Transverse colon (tissue), 4 donors: ENCODE measurements at places on chromosomes 12 and 14. TPM values are rescaled to one million over a fixed set of nuclear protein-coding genes. Genes with fewer than 3 reads are reported as not detected.
A peak's percentile ranks its signal among the peaks of the same experiment; 100 is the strongest.

The RARG gene
- total RNA-seq = 2.6 TPM

The KRT71 gene
- total RNA-seq = not detected

The TAS2R42 gene
- total RNA-seq = not detected

The LYZ gene
- 24.5 TPM for total RNA-seq

The HNF1A gene
- total RNA-seq = 24.8 TPM

The CCDC175 gene
- total RNA-seq = 0.95 TPM

The EPYC gene
- not detected for total RNA-seq

The TTC6 gene
- total RNA-seq = 6.0 TPM

- H3K27me3 ChIP-seq = no peaks in the 10 kb centered on the region
- no peak overlapping the region for H3K4me3 ChIP-seq
- no peak overlapping the region for H3K27ac ChIP-seq
- no peak for DNase-seq
- no peaks in the 10 kb centered on the region for H3K36me3 ChIP-seq
Observed at GRCh38 chr14:22798528-22798927, 16.7 kb downstream of the SLC7A7 start.

DNA sequence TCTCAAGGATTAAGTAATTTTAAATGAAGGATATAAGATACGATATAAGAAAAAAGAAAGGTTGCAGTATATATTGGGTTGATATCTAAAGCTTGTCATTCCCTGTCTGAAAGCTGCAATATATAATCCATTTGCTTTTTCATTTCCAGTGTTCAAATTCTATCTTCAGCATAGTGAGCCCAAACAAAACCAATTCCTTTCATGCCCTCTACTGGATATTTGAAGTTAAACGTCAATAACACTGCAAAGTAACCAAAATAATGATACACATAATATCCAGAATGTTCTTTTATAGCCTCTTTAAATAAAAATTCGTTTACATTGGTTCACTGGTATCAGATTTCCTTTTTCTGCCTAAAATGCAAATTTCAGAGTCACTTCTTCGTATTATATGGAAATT, 64.5 kb upstream of the DAAM1 start:
- H3K4me1 ChIP-seq = no peaks in the 10 kb centered on the region
- no peak overlapping the region for H3K27ac ChIP-seq
- DNase-seq = no peak
- no peak overlapping the region for H3K4me3 ChIP-seq

DNA sequence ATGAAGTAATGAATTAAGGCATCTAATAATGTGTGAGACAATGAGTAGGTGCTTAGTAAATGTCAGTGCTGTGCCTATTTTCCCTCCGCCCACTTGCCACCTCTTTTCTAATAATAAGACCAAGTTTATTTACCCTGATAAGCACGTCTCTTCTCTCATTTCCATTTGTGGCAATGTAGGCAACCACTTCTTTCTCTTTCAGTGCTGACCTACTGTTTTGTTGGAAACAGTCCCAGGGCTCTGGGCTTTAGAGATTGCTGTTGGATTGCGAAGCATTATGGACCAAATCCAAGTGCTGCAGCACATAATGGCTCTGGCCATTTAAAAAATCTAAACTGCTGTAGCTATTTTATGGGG, 141.3 kb upstream of the PLEKHG7 start:
- DNase-seq = peak; percentile 35
- H3K4me1 ChIP-seq = peaks cover 11% of the 10 kb centered on the region
- peak overlapping the region; percentile 69 for H3K27ac ChIP-seq
- H3K36me3 ChIP-seq = no peaks in the 10 kb centered on the region
- H3K27me3 ChIP-seq = no peaks in the 10 kb centered on the region

- H3K4me1 ChIP-seq = no peaks in the 10 kb centered on the region
- H3K27ac ChIP-seq = no peak overlapping the region
- no peak for DNase-seq
- no peaks in the 10 kb centered on the region for H3K36me3 ChIP-seq
- no peaks in the 10 kb centered on the region for H3K27me3 ChIP-seq
- no peak overlapping the region for H3K4me3 ChIP-seq
Observed at GRCh38 chr14:72619881-72620280, 274.0 kb downstream of the DPF3 start.

DNA sequence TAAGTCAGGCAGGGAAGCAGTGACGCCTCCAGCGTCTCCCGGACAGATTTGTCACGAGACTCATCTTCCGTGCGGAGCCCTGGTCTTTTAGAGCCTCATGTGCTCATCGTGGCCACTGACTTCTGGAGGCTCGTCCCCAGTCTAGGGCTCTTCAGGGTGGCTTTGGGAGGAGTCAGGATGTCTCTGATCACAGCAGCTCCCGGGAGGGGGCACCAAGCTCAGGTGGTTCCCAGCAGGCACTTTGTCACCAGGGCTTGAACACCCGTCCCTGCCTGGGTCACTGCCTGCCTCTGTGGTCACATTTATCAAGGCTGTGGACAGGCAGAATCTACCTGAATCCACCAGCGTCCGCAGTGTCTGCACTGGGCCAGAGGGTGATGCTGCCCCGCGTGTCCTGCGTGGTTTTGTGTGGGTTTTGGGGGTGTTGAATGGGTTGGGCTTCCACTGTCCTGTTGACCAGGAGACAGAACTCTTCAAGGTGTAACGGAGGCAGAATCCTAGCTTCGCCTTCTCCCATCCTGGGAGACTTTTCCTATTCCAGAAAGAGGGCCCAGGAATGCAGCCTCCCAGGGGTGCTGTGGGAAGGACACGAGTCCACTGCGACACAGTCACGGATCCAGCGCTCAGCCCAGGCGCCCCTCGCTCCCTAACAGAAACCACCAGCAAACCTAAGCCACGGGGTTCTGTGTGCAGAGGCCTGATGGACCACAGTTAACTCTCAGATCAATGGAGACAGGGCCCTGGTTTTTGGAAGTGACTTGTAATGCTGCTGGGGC, 132.3 kb downstream of the ADGRD1 start:
- H3K4me3 ChIP-seq = no peak overlapping the region
- no peaks in the 10 kb centered on the region for H3K27me3 ChIP-seq
- H3K27ac ChIP-seq = no peak overlapping the region
- no peaks in the 10 kb centered on the region for H3K4me1 ChIP-seq
- H3K36me3 ChIP-seq = no peaks in the 10 kb centered on the region
- no peak for DNase-seq

DNA sequence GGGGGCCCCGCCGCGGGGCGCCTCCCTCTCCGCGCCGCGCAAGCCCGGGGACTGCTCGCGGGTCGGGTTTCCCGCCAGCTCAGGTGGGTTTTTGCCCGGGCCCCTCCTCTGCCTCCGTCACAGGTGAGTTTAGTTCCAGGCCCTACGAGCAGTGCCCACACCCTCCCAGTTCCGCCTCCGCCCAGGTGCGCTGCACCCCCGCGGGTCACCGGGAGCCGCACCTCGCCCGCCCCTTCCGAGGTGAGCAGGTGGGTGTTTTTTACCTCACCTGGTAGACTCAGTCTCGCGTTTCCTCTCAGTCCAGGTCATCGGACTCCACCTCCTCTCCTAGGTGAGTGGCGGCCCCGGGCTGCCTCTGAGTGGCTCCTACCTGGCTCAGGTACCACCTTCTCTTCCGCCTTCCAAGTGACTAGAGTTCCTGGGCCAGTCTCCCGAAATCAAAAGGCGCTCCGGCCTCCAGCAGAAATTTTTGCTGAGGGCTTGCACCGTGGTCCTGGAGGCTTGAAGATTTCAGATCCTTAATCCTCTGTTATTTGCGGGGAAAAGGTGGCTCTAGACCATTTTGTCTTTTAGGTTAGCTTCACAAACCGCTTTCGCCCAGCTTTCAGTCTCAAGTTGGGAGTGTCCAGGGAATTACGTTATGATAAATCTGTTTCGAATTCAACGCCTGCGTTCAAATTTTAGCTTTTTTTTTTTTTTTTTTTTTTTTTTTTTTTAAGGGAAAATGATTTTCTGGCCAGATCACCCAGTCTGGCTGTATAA, at the start of gene TMEM30B:
Gene TMEM30B, minus strand, starts transcription at position 153 of the 762 bp plus-strand sequence. CDS start 191 bp downstream, outside the sequence.
- peak within 1 kb of the TSS; percentile 92 for H3K27ac ChIP-seq
- peaks cover 18% of the 10 kb centered on the region for H3K27me3 ChIP-seq
- peak within 1 kb of the TSS; percentile 70 for H3K4me3 ChIP-seq
- H3K36me3 ChIP-seq = no peaks in the 10 kb centered on the region
- no peaks in the 10 kb centered on the region for H3K4me1 ChIP-seq

GRCh38 chr14:99234355-99234754, 37.6 kb downstream of the BCL11B start:
- DNase-seq = no peak
- peaks cover 10% of the 10 kb centered on the region for H3K27me3 ChIP-seq
- no peak overlapping the region for H3K4me3 ChIP-seq
- no peak overlapping the region for H3K27ac ChIP-seq

- no peaks in the 10 kb centered on the region for H3K27me3 ChIP-seq
- H3K27ac ChIP-seq = no peak overlapping the region
- H3K4me3 ChIP-seq = no peak overlapping the region
- DNase-seq = no peak
- no peaks in the 10 kb centered on the region for H3K36me3 ChIP-seq
- peaks cover 13% of the 10 kb centered on the region for H3K4me1 ChIP-seq
Observed at GRCh38 chr12:124623344-124624035, 56.1 kb upstream of the NCOR2 start.

GRCh38 chr12:123998991-123999359, 26.0 kb downstream of the ZNF664 start:
- DNase-seq = no peak
- H3K27me3 ChIP-seq = no peaks in the 10 kb centered on the region
- H3K4me3 ChIP-seq = no peak overlapping the region
- no peak overlapping the region for H3K27ac ChIP-seq
- no peaks in the 10 kb centered on the region for H3K36me3 ChIP-seq
- no peaks in the 10 kb centered on the region for H3K4me1 ChIP-seq

DNA sequence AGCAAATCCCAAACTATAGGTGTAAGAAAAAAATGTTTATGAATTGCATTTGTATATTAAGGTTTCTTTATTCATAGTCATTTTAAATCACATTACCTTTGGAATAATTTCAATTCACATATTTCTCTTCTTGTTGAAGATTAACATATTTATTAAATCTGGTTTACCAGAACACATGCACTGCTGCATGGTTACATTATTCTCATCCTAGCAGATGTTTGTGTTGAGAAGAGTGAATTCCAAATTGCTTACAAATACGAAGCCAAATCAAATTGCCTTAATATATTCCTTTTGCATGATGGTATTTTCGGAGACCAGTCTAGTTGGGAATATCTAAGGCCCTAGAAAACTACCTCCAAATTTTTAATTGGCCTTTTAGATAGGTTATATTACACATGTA, 130.6 kb downstream of the PLEKHA5 start:
- no peaks in the 10 kb centered on the region for H3K36me3 ChIP-seq
- no peaks in the 10 kb centered on the region for H3K27me3 ChIP-seq
- no peak overlapping the region for H3K4me3 ChIP-seq
- no peak for DNase-seq
- H3K4me1 ChIP-seq = no peaks in the 10 kb centered on the region

DNA sequence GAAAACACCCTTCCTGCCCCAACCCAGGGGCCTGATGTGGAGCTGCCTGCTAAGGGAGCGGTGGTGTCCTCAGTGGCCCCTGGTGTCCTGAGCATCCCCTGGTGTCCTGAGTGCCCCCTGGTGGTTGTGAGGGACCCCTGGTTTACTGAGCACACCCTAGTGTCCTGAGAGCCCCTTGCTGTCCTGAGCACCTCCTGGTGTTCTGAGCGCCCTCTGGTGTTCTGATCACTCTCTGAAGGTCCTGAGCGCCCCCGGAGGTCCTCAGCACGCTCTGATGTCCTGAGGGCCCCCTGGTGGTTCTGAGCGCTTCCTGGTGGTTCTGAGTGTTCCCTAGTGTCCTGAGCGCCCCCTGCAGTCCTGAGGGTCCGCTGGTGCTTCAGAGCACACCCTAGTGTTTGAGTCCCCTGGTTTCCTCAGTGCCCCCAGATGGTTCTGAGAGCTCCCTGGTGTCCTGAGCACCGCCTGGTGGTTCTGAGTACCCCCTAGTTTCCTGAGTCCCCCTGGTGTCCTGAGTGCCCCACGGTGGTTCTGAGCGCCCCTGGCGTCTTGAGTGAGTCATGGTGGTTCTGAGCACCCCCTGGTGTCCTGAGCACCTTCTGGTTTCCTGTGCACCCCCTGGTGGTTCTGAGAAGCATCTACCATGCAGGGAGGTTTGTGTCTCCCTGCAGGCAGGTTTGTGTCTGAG, 1004.2 kb downstream of the TMEM121 start:
- no peak overlapping the region for H3K4me3 ChIP-seq
- peaks cover 8% of the 10 kb centered on the region for H3K27me3 ChIP-seq
- DNase-seq = peak; percentile 46
- H3K4me1 ChIP-seq = no peaks in the 10 kb centered on the region
- H3K36me3 ChIP-seq = no peaks in the 10 kb centered on the region
- H3K27ac ChIP-seq = no peak overlapping the region

DNA sequence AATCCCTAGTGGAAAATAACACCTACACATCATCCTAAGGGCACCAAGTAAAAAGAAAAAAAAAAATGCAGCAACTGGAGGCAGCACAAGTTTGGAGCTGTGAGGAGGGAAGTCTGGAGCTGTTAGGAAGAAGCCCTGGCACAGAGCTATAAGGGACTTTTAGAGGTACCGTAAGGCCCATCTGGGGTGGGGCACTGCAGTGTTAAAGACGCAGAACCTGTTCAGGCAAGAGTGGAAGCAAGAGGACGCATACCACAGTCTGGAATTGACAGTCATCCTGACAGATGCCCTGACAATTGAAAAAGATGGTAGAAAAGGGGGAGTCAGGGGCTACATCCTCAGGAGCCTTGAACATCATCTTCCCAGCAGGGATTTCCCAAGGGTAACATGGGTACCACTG, 195.9 kb upstream of the PLEKHG7 start:
- no peak overlapping the region for H3K4me3 ChIP-seq
- no peak for DNase-seq
- H3K4me1 ChIP-seq = peaks cover 45% of the 10 kb centered on the region
- no peaks in the 10 kb centered on the region for H3K36me3 ChIP-seq
- H3K27ac ChIP-seq = peak overlapping the region; percentile 63

DNA sequence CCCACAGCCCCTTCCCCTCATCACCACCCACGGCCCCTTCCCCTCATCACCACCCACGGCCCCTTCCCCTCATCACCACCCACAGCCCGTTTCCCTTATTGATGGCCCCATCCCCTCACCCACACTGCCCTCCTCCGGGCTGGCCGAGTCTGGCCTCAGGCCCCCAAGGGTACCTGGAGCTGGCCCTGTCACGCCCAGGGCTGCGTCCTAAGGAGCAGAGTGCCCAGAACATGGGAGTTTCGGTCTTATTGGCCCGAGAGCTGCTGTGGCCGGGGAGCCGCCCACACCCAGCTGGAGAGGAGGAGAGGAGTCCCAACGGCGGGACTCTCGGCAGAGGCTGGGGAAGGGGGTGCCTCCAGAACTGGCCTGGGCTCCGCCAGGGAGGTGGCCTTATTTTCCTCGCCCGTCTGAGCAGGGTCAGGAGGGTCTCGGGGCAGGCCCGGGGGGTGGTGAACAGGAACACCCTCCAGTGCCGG, 182.3 kb downstream of the KIF26A start:
- no peak for DNase-seq
- no peaks in the 10 kb centered on the region for H3K36me3 ChIP-seq
- H3K27ac ChIP-seq = no peak overlapping the region
- peaks cover 5% of the 10 kb centered on the region for H3K27me3 ChIP-seq

DNA sequence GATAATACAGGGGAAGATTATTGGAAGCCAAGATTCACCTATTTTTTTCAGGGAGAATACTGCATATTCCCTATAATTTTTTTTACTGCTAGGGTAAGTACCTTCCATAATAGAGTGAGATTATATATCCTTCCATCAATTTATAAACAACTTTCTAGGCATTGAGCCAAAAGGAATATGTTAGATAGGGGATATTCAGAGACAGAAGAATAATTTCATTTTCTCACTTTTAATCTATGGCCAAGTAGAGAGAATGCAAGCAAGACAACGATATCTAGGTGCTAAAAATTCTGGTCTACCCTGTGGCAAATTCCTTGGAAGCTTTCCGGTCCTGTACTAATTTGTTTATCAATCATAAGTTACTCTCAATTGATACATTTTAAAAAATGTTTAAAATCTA, 69.7 kb upstream of the STAC3 start:
- H3K27me3 ChIP-seq = no peaks in the 10 kb centered on the region
- H3K4me3 ChIP-seq = no peak overlapping the region
- no peaks in the 10 kb centered on the region for H3K4me1 ChIP-seq
- DNase-seq = no peak
- no peaks in the 10 kb centered on the region for H3K36me3 ChIP-seq
- H3K27ac ChIP-seq = no peak overlapping the region
